Stimulated activated CD4-positive, alpha-beta T cell treated with anti-CD3 and anti-CD28 coated beads, Interleukin-1b, Interleukin-23, amount 100 ng/mL, for 1 hour (primary cell): ENCODE measurements at places on chromosomes 6 and 20.

- no peak for DNase-seq
These were observed 11.5 kb downstream of the ITPR3 start for GRCh38 chr6:33632558-33633039.

DNA sequence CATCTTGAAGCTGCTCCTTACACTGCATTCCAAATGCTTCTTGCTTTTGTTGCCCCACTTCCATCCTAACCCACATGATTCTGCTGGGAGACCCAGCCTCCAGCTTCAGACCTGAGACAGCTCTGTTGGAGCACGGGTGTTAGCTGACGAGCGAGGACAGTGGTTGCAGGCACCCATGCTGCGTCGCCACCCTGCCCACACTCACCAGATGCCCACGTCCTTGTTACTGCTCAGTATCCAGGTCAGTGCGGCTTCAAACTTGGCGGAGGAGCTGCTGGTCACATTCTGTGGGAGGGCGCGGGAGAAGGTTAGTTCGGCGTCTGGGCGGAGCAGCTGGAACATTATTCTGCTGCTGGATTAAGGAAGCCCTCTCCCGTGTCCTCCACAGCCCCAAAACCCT is 9.0 kb downstream of the LEMD2 start:
- no peak for DNase-seq

DNA sequence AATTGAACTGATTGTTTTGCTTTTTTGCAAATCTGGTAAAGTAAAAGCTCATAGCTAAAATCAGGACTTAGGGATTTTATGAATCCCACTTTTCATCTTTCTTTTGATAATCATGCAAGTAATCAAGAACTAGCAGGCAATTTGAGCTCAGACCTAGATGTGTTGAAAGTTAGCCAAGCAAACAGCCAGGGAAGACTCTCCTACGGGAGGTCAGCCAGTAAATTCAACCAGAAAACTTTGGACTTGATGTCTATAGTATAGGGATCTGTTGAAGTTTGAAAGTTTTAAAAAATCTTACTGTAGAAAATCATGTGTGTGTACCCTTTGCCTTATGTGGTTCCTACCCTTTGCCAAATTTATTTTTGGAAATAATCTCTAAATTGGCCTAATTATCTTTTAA is 95.0 kb upstream of the TPD52L1 start:
- DNase-seq: no peak

- no peak for DNase-seq
These were observed 588 bp upstream of the ACSS2 start for GRCh38 chr20:34875642-34876405.

- DNase-seq: no peak
These were observed 153.4 kb downstream of the DTNBP1 start for GRCh38 chr6:15509335-15509933.

GRCh38 chr20:2837221-2837960 is 3.1 kb downstream of the PCED1A start:
- no peak for DNase-seq

DNA sequence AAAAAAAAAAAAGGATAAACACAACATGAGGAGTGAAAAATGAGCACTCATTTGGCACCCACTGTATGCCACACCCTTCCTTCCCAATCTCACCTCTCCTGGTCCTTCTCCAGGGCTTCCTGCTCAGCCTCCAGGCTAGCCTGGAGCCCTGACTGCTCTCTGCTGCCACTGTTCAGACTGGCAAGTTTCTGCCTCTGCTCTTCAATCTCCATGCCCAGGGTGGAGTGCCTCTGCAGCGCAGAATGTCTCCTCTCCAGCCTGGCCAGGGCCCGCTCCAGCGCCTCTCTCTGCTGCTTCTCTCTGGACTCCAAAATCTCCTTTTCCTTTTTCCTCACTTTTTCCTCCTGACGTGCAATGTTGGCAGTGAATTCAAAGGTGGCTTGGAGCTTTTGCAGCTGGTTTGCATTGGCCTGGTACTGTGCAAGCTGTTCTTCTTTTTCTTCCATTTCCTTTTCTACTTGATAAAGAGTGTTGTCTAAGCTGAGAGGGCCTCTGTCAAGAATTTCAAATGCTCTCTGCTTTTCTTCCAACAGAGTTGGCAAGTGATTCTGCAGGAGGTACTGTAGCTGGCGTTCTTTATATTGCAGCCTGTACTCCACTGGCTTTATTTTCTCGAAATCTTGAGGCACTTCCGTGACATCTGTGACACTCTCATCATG is 194.4 kb downstream of the KIF16B start:
- no peak for DNase-seq

GRCh38 chr20:63772781-63773518 is 33.4 kb downstream of the SLC2A4RG start:
- DNase-seq: no peak

DNA sequence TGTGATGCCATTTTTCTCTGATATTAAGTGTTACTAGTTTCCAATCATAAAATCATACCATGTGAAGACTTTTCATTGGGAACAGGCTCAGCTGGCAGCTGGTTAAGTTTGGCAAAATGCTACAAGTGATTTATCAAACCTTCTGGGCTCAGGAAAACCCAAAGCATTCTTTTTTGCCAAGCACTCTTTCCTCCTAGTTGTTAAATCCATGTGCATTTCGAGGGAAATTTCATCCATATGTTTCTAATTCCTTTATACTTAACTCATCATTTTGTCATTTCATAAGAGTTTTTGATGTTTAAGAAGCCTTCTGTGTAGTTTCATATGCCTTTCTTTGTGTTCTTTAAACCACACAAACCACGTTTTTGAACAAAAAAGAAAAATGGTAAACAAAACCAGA is 217.6 kb upstream of the PDE10A start:
- no peak for DNase-seq

DNA sequence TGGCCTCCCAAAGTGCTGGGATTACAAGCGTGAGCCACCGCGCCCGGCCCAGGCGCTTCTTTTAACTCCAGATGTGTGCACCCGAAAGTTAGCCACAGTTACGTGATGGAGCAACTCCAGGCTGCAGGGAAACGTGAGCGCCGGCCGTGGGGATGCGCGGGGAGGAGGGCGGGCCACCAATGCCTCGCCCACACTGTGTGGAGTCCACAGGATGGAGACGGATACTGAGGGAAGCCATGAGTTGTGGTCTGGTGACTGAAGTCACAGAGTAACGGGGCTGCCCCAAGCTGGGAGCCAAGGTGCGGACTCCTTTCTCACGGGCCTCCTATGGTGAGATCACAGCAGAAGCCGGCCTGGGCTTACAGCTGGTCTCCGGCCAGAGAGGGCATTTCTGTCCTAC is 23.2 kb downstream of the YTHDF1 start:
- DNase-seq: no peak

DNA sequence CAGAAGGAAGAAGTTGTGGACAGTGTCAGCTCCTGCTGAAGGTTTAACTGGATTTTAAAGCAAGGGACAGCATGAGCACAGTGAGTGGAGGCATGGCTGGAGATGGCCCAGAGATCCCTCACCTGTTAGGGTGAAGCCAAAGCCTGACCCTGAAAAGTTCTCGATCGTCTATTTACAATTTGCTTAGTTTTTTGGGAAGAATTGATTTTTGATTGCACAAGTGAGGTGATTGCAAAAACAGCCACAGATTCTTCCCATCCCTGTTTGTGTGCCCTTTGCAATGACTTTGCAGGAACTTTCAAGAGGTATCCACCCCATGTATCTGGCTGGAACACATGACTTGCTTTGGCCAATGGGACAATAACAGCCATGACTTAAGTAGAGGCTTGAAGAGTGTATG is 170.1 kb downstream of the TFAP2C start:
- DNase-seq: no peak

DNA sequence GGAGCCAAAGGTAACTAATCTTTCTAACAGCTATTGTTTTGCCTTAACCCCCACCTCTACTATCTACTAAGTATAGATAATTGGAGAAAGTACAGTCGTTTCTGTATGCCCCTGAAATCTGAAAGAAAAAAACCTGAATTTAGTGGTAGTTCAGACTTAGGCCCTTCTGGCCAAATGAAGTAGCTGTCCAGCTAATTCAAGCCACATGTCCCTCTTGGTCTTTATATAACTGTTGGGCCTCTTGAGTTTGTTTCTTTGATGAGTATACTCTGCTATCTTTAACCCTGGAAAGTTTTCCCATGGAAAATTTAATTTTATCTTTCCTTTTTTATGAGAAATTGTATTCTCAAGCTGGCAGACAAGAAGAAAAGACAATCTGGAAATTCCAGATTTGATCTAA is 73.0 kb upstream of the FAM8A1 start:
- DNase-seq: no peak

GRCh38 chr20:15199698-15200097 is 862.3 kb upstream of the FLRT3 start:
- DNase-seq: no peak

- no peak for DNase-seq
These were observed 21.2 kb downstream of the C6orf132 start for GRCh38 chr6:42120895-42121865.

GRCh38 chr6:131061041-131061750 is 1.8 kb downstream of the EPB41L2 start:
- no peak for DNase-seq

- DNase-seq: no peak
These were observed 25.1 kb downstream of the TOX2 start for GRCh38 chr20:43939762-43940121.

DNA sequence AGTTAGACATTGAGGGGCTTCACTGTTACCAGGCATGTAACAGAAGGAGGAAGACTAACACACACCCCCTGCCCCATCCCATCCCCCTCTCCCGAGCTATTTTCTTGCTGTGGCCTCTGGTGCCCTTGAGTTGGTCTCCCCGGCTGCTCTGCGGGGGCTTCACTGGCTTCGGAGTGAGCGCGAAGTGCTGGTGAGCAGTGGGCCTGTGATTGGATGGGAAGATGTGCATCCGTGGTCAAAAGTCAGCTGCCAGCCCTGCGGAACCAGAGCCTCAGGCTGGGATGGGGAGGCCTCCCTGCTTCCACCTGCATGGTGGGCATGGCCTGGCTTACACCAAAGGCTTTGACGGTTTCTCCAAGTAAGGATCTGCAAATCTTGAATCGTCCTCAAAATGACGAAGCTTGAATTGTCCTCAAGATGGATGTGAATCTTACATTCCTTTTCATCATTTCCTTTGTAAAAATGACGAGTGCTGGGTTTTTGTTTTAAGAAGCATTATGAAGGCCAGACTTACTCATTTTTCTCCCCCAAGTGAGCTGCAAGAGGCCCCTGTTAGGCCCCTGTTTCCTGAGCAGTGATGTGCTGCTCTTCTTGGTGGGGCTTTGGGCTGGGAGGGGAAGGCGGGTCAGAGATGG is 23.7 kb downstream of the SPATA2 start:
- DNase-seq: no peak

- DNase-seq: no peak
These were observed 26.1 kb upstream of the KCNB1 start for GRCh38 chr20:49508435-49509199.

DNA sequence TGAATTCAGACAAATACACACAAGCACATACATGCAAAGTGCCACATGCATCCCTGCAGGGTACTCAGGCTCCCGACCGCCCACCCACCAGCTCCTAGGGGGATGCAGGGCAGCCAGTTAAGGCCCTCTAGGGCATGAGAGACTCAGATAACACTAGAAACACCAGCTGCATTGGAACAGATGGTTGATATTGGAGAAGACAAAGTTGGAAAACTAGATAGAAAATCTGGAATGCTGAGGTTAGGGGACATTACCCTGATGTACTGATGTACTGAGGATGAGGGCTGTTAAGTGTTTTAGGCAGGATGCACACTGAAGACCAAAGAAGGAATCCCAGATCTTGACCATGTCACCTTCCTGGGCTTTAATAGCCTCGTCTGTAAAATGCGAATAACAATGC is 134.6 kb upstream of the ECI2 start:
- DNase-seq: no peak

GRCh38 chr20:60430516-60431001 is 472.3 kb downstream of the CDH26 start:
- no peak for DNase-seq

GRCh38 chr6:54327631-54328030 is 19.4 kb downstream of the TINAG start:
- DNase-seq: no peak

- DNase-seq: no peak
These were observed 12.4 kb downstream of the HTR1B start for GRCh38 chr6:77450924-77451323.

DNA sequence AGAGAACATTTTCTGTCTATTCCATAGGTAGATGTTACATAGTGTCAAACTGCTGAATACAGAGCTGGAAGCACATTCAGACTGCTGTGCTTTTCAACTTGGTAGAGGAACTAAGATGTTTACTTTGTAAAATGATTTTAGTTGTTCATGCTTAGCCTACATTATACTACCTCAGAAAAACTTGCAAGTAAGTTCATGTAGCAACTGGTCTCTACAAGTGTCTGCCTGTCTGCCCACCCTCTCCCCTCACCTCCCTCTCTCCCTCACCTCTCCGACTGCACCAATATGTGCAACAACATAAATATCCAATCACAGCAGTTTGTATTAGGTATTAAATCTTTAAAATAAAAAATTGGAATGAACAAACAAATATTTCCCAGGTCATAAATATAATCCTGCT is 25.3 kb downstream of the ELOVL4 start:
- no peak for DNase-seq

DNA sequence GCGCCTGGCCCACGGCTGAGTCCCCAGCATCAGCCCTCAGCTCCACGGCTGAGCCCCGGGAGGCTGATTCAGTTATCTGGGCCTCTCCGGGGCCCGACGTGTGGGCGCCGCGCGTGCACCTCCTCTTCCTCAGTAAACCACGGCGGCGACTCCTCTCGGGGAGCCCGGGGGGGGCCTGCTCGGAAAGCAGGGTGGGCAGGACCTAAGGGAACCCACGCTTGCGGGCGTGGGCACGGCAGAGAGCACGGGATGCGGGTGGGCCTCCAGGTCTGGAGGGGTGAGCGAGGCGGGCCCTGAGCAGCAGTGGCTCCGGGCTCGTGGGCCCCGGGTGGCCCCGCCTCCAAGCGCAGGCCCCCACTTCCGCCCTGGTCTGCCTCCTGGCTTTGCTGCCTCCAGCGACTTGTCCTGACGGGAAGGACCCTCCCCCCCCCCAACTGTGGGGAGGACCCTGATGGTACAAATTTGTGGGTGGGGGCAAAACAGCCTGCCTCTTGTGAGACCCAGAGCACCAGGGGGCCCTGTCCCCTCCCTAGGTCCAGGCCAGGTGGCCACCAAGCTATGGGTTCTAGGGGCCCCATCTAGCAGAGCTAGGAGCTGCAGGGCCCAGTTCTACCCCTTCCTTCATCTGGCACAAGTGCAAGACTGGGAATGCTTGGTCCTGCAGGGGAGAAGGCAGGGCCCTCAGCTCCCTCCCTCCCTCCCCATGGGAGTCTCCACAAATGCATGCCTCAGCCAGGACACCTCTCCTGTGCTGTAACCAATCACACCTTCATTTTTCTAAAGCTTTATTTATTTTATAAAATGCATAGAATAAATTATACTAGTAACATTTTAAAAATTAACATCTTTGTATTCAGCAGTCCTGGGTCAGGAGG is 16.9 kb downstream of the UCKL1 start:
- DNase-seq: no peak

- DNase-seq: no peak
These were observed 9.3 kb upstream of the CALHM6 start for GRCh38 chr6:116451916-116452315.
